ENCODE measurements at places on chromosomes 5 and 9.

GRCh38 chr5:56069652-56070226 is 75.0 kb upstream of the IL6ST start:
- no peak for DNase-seq

GRCh38 chr9:87147839-87148238 is 200.5 kb upstream of the GAS1 start:
- no peak for DNase-seq

DNA sequence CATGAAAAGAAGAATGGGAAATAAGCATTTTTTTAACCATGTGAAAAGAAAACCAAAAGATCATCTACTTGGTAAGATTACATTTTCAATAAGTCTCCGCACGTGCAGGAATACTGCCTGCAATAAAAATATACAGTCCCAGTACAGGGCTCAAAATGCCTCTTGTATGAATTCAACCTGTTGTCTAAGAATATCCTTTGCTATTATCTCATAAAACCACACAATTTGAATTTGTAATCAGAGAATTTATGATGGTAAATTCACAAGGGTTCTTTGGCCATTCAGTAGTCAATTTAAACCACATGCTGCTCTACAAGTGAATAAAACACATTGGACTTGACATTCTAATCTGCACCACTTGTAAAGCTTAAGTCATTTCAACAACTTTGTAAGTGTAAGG is 46.6 kb downstream of the ST8SIA4 start:
- DNase-seq, result no peak

GRCh38 chr5:106097340-106097739 is 1573.4 kb downstream of the EFNA5 start:
- no peak for DNase-seq

- no peak for DNase-seq
Measured at GRCh38 chr5:55540525-55540924, 5.8 kb upstream of the PLPP1 start.

- DNase-seq, result no peak
Measured at GRCh38 chr5:43065387-43065947, 25.3 kb upstream of the ANXA2R start.

DNA sequence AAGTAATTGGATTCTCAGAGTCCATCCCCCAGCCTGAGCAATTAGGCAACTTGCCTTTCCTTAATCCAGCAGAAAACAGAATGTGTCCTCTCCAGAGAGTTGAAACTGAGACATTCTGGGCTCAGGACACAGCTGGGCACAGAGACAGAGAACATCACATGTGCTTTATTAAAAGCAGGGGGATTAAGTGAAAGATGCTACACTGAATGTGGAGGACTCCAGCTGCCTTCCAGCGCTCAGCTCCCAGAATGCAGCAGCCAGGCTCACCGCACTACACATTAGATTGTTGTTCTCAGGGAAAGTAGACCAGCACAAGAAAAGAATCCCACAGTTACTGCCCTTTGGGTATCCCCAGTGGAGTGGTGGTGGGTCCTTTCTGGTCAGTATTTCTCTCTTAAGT is 141.6 kb upstream of the IL12B start:
- DNase-seq, result no peak

DNA sequence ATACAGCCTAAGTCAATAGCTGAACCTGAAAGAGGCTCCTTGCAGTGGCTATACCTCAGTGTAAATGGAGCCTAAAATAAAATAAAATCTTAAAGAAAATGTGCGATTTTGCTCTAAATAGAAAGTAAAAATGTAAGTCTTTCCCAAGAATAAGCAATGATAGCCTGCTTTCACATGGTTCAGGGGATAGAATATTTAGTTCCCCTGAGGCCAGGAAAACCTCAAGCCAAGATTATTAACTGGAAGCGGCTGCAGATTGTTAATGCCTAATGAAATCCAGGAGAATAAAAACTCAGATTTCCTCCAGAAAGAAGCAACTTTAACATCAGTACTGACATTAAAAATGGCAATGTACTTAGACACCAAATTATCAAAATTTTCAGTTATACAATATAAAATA is 463.7 kb downstream of the CYLC2 start:
- no peak for DNase-seq
